ENCODE measurements at places on chromosomes 12 and 14. TPM values are rescaled to one million over a fixed set of nuclear protein-coding genes. Genes with fewer than 3 reads are reported as not detected.

GRCh38 chr12:78929075-78929418 is 64.5 kb downstream of the SYT1 start:
- no peaks in the 10 kb centered on the region for H3K4me1 ChIP-seq
- H3K36me3 ChIP-seq: no peaks in the 10 kb centered on the region
- no peak for DNase-seq
- no peak overlapping the region for H3K4me3 ChIP-seq

DNA sequence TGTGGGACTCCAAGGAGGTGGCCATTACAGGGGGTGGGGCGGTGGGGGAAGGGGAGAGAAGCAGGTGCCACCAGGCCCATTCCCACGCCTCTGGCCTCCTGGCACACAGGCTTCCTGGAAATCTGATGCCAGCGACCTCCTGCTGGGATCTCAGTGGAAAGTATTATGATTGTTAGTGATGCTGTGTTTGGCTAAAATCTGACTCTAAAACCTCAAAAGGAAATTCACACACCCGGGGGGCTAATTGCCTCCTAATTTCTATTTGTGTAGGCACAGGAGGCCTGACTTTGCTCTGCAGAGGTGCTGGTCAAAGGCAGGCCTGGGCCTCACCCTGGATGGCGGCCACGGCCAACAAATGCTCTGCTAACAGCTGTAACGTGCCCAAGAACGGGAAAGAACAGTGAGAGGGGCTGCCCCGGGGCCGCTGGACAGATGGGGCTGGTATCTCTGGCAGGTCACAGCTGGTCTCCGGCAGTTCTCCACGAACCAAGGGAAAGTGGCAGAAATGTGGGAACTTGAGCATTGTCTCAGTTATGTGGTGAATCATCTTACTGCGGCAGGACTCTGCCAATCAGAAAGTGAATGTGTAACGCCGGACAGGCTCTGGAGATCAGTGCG is 14.3 kb downstream of the FAM181A start:
- H3K27me3 ChIP-seq: peaks cover 20% of the 10 kb centered on the region
- peaks cover 25% of the 10 kb centered on the region for H3K4me1 ChIP-seq
- H3K36me3 ChIP-seq: no peaks in the 10 kb centered on the region
- H3K27ac ChIP-seq: no peak overlapping the region
- no peak overlapping the region for H3K4me3 ChIP-seq

DNA sequence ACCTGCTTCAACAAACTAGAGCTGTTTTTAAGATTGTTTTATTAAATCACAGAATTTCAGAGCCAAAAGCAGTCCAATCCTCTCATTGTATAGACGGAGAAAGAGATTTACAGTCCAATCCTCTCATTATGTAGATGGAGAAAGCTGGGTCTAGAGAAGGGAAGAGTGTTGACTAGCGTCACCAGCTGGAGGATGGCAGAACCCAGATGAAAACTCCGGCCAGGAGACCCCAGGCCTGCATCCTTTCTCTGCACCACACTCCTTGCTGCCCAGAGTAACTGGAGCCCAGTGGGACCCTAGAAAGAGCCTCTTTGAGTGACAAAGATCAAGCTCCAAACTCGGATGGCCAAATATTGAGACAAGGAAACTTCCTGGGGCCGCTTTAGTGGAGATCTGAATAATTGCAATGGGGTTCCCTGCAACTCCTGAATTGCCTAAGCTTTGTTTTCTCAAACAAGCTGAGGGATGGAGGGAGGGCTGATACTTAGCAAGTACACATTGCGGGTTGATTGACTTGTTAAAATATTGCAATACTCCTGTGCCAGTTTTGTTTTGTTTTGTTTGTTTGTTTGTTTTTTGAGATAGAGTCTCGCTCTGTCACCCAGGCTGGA is 12.5 kb downstream of the AMDHD1 start:
- no peak overlapping the region for H3K4me3 ChIP-seq
- no peaks in the 10 kb centered on the region for H3K4me1 ChIP-seq
- H3K27me3 ChIP-seq: no peaks in the 10 kb centered on the region
- no peak for DNase-seq

DNA sequence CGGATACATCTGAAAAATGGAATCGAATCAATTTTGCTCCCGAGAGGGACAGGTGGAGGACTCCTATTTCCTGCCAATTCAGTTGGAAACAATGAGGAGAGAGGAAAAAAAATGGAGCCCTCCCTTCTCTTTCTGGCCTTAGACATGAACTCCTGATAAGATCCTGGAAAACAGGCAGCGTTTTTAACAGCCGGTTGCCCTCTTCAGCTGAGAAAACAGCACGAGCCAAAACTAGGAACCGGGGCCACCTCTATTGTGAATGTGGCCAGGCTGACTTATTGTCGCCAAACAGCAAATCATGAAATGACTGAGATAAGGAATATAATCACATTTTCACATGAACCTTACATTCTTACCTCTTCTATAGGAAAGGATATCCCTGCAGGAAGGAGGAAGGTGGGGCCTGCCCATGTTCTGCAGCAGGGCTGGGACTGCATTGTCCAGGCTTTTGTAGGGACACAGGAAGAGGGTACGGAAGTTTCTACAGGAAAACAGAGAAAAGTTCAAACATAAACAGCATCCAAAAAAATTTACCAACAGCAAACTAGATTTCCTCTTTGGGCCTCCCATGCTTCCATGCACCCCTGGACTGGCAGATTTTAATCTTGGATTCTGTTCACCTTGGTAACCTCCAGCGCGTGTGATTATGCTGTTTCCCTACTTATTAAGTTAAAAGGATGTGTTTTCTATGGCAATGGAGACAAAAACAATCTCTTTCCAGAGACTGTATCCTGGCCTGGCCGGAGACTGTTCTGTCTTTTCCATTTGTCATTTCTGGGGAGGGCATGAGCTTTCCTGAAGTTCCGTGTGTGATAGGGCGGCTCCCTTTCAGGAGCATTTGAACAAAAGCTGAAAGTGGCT is 29.0 kb upstream of the ELK3 start:
- H3K4me1 ChIP-seq: no peaks in the 10 kb centered on the region
- DNase-seq: no peak
- H3K4me3 ChIP-seq: no peak overlapping the region
- H3K36me3 ChIP-seq: no peaks in the 10 kb centered on the region
- H3K27me3 ChIP-seq: no peaks in the 10 kb centered on the region

DNA sequence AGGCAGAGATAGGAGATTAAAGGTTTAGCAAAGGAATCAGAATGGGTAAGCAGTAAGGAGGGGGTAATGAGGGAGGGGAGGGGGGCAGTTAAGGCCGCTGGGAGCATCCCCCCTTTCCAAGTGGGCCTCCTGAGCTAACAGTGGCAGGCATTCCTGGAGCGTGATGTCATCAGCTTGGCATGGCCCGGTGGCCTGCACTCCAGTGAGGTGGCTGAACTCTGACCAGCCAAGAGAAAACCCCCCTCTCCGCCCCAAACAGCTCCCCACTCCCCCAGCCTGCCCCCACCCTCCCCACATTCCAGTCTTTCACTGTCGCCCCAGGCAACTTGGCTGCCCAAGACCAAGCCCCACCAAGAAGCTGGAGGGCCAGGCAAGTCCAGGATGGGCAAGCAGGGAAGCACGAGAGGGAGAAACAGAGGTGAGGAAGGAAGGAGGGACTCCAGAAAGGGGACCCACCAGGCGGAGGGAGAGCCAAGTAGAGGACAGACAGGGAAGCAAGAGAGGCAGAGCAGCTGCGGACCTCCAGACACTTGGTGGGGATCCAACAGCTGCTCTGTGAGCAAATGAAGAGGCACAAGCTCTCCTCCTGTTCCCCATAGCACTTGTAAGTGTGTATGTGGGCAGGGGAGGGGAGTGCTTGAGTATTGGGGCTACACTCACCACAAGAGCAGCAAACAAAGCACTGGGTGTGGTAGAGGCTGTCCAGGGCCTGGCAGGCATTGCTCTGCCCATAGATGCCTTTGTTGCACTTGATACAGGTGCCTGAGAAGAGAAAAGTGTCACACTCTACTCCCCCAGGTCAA is 4.5 kb downstream of the AJUBA start:
- no peak overlapping the region for H3K4me3 ChIP-seq
- DNase-seq: no peak
- peaks cover 65% of the 10 kb centered on the region for H3K4me1 ChIP-seq
- peaks cover 5% of the 10 kb centered on the region for H3K36me3 ChIP-seq

DNA sequence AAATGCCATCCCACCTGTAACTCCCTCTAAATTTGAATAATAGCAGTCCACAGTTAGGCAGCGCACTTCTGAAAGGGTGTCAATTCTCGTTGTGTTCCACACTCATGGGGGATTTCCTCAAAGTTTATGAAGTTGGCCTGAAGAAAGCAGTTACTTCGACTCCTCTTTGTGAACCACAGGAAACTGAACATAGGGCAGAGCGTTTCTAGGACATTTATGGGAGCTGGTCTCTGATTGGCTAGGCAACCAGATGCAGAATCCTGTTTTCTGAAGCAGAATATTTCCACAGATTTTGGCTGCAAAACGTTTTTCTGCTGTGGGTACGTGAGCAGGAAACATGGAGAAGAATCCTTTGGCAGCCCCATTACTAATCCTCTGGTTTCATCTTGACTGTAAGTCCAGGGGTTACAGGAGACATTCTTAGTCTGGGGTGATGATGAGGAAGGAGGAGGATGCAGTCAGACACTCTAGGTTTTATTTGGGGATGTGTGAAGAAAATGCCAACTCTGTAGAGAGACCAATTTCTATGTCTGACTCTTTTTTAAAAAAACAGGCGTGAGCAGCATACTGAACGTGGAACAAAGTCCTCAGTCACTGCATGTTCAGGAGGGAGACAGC is 431.5 kb upstream of the OR4E1 start:
- H3K27me3 ChIP-seq: no peaks in the 10 kb centered on the region
- no peak overlapping the region for H3K27ac ChIP-seq
- no peak for DNase-seq
- H3K4me3 ChIP-seq: no peak overlapping the region
- no peaks in the 10 kb centered on the region for H3K36me3 ChIP-seq

SRRM4 gene
- not detected for total RNA-seq

DNA sequence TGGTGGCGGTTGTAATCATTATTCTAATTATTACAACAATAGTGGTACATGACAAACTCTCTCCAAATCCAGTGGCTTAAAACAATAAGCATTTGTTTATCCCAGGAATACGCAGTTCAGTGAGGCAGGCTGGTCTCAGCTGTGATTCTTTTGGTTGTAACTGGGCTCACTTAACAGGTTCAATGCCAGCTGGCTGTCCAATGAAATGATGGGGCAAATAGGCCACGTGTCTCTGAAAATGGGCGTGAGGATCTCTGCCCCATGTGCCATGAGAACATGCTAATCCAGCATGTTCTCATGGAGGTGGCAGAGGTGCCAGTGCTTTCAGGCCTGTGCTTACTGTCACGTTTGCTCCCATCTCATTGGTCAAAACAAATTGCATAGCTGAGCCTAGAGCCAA is 73.1 kb upstream of the CLMN start:
- no peaks in the 10 kb centered on the region for H3K36me3 ChIP-seq
- no peak overlapping the region for H3K27ac ChIP-seq
- DNase-seq: no peak
- H3K4me1 ChIP-seq: peaks cover 3% of the 10 kb centered on the region

ZBTB39 gene
- 10.9 TPM for total RNA-seq

DNA sequence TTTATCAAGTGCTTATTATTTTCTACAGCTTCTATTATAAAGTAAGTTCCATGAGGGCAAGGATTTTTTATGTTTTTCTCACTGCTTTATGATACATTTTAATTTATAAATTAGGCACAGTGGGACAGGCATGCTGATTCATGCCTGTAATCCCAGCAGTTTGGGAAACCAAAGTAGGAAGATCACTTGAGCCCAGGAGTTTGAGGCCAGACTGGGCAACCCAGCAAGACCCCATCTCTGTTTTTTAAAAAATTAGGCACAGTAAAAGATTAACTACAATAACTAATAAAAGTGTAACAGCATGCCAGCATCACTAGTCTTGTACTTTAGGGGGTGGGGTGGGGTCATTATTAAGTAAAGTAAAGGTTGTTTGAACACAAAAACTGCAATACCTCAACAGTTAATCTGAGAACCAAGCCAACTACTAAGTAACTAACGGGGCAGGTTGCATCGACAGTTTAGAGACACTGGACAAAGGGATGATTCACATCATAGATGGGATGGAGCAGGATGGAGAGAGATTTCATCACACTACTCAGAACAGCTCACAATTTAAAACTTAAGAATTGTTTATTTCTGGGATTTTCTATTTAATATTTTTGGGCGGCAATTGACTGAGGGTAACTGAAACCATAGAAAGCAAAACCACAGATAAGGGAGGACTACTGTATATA is 119.5 kb downstream of the PLEKHA5 start:
- H3K27me3 ChIP-seq: no peaks in the 10 kb centered on the region
- H3K4me3 ChIP-seq: no peak overlapping the region
- no peak overlapping the region for H3K27ac ChIP-seq
- DNase-seq: no peak
- H3K36me3 ChIP-seq: no peaks in the 10 kb centered on the region

GRCh38 chr14:56813143-56813551 is 2.9 kb upstream of the OTX2 start:
- peaks cover 100% of the 10 kb centered on the region for H3K27me3 ChIP-seq
- no peaks in the 10 kb centered on the region for H3K36me3 ChIP-seq
- H3K27ac ChIP-seq: no peak overlapping the region
- no peak overlapping the region for H3K4me3 ChIP-seq
- no peak for DNase-seq

GRCh38 chr12:29463198-29463597 is 34.3 kb downstream of the OVCH1 start:
- no peaks in the 10 kb centered on the region for H3K4me1 ChIP-seq
- DNase-seq: no peak
- H3K4me3 ChIP-seq: no peak overlapping the region
- no peaks in the 10 kb centered on the region for H3K27me3 ChIP-seq
- no peak overlapping the region for H3K27ac ChIP-seq

DNA sequence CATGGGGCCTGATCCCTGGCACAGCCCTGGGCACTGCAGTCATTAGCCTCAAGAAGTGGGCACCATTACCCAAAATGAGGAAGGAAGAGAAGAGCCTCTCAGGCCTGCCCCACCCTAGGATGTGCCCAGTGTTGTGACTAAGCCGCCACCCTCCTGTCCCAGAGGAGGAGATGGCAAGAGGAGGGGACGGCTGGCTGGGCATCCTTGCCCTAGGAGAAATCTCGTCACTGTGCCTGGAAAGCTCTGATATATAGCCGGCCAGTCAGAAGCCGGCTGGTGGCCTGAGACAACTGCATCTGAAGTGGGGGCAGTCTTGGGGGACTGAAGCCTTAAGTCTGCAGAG is 115.2 kb downstream of the LGMN start:
- H3K4me1 ChIP-seq: no peaks in the 10 kb centered on the region
- H3K27me3 ChIP-seq: no peaks in the 10 kb centered on the region
- no peak overlapping the region for H3K27ac ChIP-seq

DNA sequence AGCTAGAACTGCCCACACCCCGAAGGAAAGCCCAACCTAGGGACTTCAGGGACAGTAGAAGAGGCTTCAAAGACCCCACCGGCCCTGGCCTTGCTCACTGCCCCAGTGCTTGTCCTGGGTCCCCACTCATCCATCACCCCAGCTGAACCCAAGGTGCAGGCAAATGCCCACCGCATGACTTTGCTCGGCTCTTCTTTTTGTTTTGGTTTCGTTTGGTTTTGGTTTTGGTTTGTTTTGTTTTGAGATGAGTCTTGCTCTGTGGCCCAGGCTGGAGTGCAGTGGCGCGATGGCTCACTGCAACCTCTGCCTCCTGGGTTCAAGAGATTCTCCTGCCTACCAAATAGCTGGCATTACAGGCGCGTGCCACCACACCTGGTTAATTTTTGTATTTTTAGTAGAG is 9.0 kb downstream of the CCDC85C start:
- H3K36me3 ChIP-seq: no peaks in the 10 kb centered on the region
- H3K27me3 ChIP-seq: no peaks in the 10 kb centered on the region
- peaks cover 27% of the 10 kb centered on the region for H3K4me1 ChIP-seq
- DNase-seq: no peak
- no peak overlapping the region for H3K4me3 ChIP-seq
